ENCODE measurements at places on chromosomes 12 and 14. TPM values are rescaled to one million over a fixed set of nuclear protein-coding genes. Genes with fewer than 3 reads are reported as not detected.

Gene DNM1L
- 34.9 TPM for polyA plus RNA-seq

Gene SMCO2
- polyA plus RNA-seq: not detected

Gene MYRFL
- 0.91 TPM for polyA plus RNA-seq

Gene ANKS1B
- polyA plus RNA-seq: 1.3 TPM

Gene PIK3C2G
- polyA plus RNA-seq: 0.40 TPM

Gene TEAD4
- 4.0 TPM for polyA plus RNA-seq

Gene SIX6
- not detected for polyA plus RNA-seq

Gene TGM1
- polyA plus RNA-seq: 2.2 TPM

Gene TAS2R46
- polyA plus RNA-seq: not detected

Gene GLIPR1L2
- polyA plus RNA-seq: 1.0 TPM

Gene ASB2
- 2.2 TPM for polyA plus RNA-seq

Gene KRT1
- polyA plus RNA-seq: not detected

Gene FKBP11
- 118 TPM for polyA plus RNA-seq

Gene RNF212B
- not detected for polyA plus RNA-seq

Gene AVPR1A
- 6.5 TPM for polyA plus RNA-seq

Gene AQP2
- 0.40 TPM for polyA plus RNA-seq

Gene DIO2
- 40.1 TPM for polyA plus RNA-seq

Gene KRT81
- not detected for polyA plus RNA-seq

Gene PRH2
- polyA plus RNA-seq: not detected

Gene SOCS2
- 46.5 TPM for polyA plus RNA-seq

Gene COCH
- polyA plus RNA-seq: 3.2 TPM

Gene LRRC10
- polyA plus RNA-seq: not detected

Gene RERGL
- 23.9 TPM for polyA plus RNA-seq

Measured in adrenal gland (tissue), 19 donors.